Activated CD4-positive, alpha-beta T cell treated with anti-CD3 and anti-CD28 coated beads, Interleukin-2, amount 50 U/mL, for 48 hours (primary cell): ENCODE measurements at places on chromosomes 4 and X.

GRCh38 chr4:54525602-54526001 lies 132.2 kb upstream of the KIT start:
- no peak for DNase-seq

DNA sequence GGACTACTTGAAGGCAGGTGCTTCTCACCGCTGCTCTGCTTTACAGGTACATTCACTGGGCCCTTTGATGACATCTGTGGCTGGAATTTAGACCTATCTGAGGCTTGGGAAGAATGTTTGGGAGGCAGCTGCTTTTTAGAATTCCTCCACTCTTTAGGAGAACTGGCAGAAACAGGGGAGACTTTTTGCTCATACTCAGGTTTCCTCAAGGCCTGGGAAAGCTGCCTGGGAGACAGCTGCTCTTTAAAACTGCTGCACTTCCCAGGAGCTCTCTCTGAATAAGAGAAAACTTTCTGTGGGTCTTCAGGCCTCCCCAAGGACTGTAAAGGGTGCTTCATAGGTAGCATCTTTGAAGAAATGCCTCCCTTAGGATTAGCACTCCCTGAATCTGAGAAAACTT lies 14.3 kb downstream of the CT47C1 start:
- no peak for DNase-seq

DNA sequence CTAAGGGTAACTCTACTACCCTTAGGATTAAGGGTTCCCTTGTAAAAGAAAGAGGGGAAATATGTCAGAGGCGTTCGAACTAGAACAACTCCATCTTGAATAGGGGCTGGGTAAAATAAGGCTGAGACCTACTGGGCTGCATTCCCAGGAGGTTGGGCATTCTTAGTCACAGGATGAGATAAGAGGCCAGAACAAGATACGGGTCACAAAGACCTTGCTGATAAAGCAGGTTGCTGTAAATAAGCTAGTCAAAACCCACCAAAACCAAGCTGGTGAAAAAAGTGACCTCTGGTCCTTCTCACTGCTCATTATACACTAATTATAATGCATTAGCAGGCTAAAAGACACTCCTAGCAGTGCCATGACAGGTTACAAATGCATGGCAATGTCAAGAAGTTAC lies 922.0 kb downstream of the DMD start:
- DNase-seq = no peak

- DNase-seq = no peak
Measured at GRCh38 chr4:166301266-166301665, 428.2 kb downstream of the TLL1 start.

GRCh38 chrX:13051529-13052172 lies 7.2 kb upstream of the FAM9C start:
- no peak for DNase-seq

DNA sequence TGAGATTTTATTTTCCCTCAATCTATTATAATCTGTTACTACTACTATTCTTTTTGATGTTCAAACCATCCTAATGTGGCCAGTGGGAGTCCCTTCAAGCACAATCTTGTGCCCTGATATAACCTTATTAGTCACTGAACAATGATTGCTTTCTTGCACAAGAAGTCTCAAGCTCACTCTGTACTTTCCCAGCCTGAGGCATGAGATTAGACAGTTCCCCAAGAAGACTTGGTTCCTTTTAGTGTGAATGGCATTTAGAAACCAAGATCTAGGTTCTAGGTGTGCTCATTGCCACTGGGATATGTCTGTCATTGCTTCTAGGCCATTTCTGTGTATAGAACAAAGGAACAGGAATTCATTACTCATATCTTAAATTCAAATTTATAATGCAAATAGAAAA lies 28.0 kb upstream of the RBM41 start:
- no peak for DNase-seq

DNA sequence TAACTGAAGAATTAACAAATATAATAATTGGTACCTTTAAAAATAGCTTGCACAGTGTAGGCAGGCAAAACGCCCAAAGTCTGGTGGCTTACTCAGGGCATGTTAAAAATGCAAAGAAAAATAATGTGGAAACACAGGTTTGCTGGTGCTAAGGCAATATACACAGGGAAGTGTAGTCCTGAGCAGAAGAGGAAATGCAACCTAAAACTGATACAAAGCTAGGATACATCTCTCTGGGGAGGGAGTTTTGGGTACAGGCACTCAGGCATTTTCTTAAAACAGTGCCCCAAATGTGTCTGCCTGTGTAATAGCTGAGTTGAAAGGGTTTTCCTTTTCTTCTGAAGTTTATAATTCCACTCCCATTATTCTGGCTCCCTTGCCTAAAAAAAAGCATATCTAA lies 47.4 kb downstream of the TMPRSS11E start:
- no peak for DNase-seq

DNA sequence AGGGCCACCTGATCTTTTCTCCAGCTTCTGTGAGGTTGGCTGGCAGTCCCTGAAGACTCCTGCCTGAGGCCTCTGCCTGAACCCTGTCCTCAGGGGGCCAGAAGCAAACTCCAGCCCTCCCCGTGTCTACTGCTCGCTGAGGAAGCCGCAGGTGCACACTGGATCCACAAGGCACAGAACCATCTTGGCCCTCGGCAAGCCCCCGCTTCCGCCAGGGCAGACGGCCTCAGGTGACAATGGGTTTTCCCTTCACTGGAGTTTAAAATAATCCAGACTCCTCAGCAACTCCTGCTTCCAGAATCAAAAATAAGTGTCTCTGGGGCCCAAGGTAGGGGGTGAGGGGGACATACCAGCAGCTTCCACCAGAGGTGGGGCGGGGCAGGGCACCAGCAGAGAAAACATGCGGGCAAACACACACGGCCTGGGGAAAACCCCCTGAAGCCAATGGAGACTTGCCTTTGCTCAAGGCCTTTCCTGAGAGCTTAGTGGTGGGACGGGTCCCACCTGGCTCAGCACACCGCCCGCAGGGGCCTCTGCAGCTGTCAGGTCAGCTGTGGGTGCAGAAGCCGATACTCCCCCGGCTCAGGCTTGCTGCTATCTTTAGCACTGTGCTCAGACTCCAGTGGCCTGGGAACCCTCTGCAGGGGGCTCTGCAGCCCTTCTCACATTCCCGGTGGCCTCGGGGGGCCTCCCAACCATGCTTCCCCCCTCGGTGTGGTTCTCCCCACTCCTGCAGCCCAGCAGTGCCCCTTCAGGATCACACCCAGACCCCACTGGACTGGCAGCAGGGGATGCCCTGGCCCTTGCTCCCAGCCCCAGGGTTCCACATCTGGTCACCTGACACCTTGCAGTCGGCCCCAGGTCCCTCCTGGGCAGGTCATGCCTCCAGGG lies 1.9 kb downstream of the MYL5 start:
- no peak for DNase-seq

GRCh38 chr4:119041396-119041795 lies 94.2 kb upstream of the MYOZ2 start:
- no peak for DNase-seq

- DNase-seq = no peak
Measured at GRCh38 chr4:153728151-153728550, 31.7 kb downstream of the RNF175 start.

- DNase-seq = no peak
Measured at GRCh38 chr4:77072195-77072753, 3.5 kb downstream of the CCNI start.

DNA sequence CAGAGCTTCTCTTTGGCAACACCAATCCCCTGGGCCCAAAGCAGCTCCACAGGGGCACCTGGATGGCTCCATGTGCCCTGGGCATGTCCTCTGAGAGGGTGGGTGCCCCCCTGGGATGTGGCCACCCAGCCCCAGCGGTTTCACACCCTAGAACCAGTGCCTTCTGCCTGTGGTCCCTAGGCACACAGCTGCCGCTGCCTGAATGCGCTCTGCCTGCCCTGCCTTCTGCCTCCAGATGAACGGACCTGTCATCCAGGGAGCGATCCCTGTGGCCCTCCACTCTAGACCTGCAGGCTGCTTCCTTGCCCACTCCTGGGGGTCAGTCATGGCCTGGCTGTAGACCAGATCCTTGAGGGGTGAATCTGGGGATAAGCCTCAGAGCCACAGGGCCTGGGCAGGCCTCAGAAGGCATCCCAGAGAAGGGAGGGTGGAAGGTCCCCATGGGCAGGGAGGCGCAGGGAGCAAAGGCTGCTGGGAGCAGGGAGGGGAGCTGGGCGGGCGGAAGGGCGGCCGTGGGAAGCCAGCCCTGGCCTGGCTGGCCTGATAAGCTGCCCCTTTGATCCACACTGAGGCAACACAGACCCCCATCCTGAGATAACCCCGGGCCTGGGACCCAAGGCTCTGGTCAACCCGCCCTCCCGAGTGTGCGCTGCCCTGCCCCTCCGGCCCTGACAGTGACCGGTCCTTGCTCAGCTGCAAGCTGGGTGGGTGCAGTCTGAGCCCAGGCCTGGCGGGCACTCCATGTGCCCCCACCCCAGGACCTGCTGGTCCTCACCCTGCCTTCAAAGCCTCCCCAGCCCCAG lies 8.1 kb upstream of the FGFR3 start:
- DNase-seq = no peak

GRCh38 chrX:68878977-68879645 lies 50.3 kb downstream of the EFNB1 start:
- DNase-seq = no peak
